Activated naive CD4-positive, alpha-beta T cell treated with Interleukin-2 at 50 U/mL for 16 hours (primary cell): ENCODE measurements at places on chromosomes 16 and 17.
A peak's percentile ranks its signal among the peaks of the same experiment; 100 is the strongest.

DNA sequence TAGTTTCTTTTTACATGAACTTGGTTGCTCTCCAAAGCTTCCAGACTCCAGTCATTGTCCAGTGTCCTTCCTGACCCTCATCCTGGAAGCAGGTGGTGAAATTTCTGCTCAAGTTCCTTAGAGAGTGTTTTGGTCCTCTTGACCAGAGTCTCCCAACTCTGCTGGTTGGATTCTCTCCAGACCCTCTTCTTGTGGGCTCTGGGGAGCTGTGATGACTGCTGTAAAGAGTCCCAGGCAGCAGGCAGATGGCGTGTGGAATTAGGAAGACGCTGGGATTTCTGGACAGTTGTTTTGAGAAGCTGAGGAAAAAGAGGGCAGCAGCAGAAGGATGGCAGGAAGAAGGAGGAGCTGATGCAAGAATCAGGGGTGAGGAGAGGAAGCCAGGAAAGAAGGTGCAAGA lies 1.6 kb upstream of the SEZ6 start:
- no peak for DNase-seq

GRCh38 chr17:58591455-58591854 lies 77.0 kb upstream of the MTMR4 start:
- DNase-seq = no peak

DNA sequence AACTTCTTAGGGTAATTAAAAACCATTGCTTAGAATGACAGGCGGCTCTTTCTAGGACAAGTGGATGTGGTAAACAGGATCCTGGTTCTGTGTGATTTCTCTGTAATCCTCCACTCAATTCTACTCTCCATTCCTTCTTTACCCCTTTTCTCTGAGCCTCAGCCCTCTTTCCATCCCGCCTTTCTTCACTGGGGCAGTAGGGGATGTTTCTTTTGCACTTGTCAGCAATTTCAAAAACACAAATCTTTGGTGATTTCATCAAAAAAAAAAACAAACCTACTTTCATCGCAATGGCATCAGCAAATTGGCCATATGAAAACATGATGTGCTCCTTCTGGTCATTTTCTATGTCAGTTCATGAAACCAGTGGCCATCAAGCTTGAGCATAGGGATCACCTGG lies 104.6 kb downstream of the CDK5R1 start:
- no peak for DNase-seq

- no peak for DNase-seq
Measured at GRCh38 chr17:75430159-75430974, 24.9 kb upstream of the GRB2 start.

DNA sequence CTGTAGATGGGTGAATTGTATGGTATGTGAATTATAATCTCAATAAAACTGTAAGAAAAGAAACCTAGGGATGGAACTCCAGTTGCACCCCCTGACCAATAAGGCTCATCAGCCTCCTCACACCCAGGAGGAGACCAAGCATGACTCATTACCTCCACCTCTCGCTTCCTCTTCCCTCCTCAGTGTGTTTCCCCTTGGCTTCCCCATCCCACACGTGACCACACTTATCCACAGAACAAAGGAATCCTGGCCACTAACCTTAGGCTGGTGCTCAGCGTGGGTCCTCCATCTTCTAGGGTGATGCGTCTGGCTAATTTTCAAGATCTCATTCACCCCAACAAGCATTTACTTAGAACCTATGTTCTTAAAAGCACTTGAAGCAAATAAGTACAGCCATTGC lies 36.2 kb upstream of the MAP3K14 start:
- peak; percentile 41 for DNase-seq

GRCh38 chr16:51949282-51949681 lies 597.7 kb downstream of the TOX3 start:
- no peak for DNase-seq

- DNase-seq = peak; percentile 62
Measured at GRCh38 chr17:48543107-48543853, 1.6 kb downstream of the HOXB2 start.

GRCh38 chr16:61364990-61365389 lies 671.2 kb downstream of the CDH8 start:
- DNase-seq = no peak

- no peak for DNase-seq
Measured at GRCh38 chr16:61382435-61382834, 653.8 kb downstream of the CDH8 start.

DNA sequence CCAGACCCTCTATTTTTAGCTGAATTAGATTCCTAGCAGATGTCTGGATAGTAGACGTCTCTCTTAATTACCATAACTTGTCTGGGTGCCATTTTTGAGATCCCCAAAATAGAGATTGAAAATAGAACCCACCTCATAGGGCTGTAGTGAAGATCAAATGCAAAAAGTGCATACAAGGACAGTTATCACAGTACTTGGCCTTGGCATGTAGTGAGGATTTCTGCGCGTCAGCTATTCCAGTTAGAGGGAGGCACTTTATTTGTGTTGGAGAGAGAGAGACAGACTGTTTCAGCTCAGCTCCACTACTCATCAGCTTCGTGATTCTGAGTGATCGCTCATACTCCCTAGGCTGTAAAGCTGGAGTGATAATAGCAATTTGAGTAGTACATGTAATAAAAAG lies 59.6 kb upstream of the CDH13 start:
- DNase-seq = no peak

DNA sequence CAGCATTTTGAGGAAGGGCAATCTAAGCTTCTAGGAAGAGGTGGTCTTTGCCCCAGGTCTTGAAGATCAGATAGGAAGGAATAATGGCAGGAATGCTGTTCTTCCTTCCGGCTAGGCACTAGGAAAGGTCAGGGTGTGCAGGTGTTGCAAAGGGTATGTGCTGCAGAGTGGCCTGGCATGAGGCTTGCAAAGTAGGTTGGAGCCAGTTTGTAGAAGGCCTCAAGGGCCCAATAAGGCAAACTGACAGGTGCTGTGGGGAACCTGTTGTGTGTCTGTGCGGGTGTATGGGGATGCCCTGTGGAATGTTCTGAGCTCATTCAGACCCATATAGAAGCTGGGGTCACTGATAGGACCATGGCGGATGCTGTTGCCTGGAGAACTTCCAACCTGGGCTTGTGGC lies 12.7 kb downstream of the MSI2 start:
- no peak for DNase-seq

DNA sequence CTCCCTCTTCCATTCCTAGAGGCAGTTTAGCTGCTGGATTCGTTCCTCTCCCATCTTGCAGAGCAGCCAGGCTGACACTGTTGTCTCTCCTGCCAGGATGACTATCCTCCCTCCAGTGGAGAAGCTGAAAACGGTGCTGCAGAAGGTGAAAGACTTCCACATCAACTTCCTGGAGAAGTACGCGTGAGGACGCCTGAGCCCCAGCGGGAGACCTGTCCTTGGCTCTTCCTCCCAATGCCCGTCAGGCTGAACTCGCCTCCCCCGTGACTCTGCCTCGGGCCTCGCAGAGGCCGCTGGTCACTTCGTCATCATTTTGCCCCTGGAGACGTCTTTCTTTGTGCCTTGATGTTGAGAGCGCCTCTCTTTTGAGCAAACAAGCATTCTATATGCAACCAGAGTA lies 44.6 kb downstream of the GPT2 start:
- DNase-seq = no peak

DNA sequence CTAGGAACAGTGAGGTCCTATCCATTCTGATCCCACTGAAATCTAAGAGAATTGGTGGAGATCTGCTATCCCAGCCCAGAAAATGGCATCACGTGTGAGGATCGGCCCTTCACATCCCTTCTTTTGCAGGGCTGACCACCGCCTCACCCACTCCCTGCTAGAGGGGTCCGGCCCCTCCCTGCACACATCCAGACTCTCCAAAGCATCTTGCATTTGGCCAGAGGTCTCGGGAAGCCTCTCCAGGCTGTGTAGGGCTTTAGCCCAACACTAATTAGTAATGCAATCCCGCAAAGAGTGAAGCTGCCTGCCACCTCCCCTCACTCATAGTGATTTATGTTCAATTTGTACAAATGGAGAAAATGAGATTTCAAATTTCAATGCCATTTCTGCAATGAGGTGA lies 434.4 kb upstream of the ZFHX3 start:
- DNase-seq = no peak

DNA sequence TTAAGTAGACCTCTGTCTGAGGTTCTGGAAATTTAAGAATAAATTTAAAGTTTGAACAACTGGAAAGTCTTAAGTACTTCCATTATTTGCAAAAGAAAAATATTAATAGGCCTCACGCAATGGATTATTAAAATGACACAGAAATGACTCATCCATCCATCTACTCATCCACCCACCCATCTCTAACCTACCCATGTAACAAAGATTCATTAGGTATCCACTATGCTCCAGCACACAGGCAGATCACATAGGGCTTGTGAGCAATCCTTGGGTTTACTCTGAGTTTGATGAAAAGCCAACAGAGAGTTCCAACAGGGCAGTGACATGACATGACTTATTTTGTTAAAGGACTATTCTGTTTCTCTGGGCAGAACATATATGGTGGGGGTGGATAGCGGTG lies 93.3 kb downstream of the HELZ start:
- no peak for DNase-seq

- DNase-seq = no peak
Measured at GRCh38 chr17:81221371-81221841, 1.4 kb downstream of the CEP131 start.

- no peak for DNase-seq
Measured at GRCh38 chr16:1182316-1182671, 29.4 kb downstream of the CACNA1H start.

- DNase-seq = no peak
Measured at GRCh38 chr16:4378161-4378666, 6.6 kb downstream of the VASN start.

DNA sequence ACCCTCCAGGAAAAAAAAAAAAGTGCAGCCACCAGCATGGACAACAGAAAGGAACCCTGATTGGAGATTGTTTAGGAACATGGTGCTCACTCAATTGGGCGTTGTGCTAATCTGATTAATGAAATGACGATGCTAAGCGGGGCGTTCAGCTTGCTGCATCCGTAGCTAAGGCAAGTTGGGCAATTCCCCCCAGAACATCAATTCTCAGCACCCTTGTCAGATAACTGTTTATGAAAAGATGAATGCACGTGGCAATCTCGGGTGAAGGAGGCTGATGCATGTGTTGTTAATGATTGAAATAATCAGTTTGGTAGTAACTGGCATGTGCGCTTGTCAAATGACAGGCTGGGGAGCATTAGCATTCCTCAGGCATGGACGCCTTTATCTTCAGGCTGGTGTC lies 57.0 kb downstream of the HS3ST3A1 start:
- no peak for DNase-seq

DNA sequence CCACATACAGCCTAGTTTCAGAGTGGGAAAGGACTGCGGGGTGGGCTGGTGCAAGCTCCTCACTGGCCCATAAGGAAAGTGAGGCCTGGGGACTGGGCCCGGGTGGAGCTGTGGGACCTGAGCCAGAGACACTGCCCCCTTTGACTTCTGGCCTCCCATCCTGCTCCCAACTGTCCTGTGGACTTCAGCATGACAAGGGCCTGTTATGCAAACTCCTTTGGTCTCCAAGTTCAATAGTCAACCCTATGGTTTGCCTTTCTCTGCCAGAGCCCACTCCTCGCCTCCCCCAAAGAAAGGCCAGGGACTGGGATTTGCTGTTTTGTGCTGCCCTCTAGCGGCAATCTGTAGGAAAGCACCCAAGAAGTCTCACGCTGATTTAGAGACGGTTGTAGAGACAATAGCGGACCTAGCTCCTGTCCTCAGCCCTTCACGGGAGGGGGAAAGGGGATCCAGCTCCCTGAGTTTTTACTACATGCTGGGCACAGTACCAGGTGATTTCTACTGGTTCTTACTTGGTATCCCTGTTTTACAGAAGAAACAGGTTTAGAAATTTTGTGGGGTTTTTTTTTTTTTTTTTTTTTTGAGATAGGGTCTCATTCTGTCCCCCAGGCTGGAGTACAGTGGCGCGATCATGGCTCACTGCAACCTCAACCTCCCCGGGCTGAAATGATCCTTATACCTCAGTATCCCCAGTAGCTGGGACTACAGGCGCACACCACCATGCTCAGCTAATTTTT lies 1.2 kb upstream of the TLCD3B start:
- peak; percentile 66 for DNase-seq

DNA sequence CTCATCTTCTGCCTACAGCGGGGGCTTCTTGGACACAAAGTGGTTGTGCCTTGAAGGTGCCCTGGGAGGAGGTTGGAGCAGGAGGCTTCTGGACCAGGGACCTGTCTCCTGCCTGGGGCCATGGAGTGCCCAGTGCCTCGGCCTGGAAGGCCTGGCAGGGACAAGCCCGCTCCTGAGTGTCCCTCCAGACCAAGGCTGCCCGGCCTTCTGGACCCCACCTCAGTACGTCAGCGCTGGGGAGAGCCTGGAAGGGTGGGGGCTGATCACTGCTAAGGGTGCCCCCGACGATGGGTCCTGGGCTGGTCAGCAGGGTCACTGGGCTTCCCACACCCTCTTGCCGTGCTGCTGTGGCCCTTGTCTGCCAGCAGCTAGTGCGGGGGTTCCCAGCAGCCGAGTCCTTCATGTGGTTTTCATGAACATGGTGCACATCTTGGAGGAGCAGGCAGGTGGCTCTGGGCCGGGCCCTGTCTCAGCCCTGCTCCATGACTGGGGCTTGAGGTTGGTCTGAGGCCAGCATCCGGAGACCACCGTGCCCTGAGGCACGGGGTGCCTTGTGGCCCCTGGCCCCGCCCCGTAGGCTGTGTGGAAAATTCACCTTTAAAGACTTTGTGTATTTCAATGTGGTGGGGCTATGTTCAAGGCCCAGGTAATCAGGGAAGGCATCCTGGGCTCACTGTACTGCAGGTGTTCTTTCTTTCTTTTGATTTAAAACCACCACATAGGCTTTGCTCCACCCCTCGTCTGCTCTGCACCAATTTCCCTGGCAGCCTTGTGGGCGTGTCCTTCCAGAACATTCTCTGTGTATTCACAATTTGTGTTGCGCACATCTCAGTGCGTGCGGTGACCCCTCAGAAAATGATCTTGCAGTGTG lies 22.4 kb downstream of the MGRN1 start:
- no peak for DNase-seq

DNA sequence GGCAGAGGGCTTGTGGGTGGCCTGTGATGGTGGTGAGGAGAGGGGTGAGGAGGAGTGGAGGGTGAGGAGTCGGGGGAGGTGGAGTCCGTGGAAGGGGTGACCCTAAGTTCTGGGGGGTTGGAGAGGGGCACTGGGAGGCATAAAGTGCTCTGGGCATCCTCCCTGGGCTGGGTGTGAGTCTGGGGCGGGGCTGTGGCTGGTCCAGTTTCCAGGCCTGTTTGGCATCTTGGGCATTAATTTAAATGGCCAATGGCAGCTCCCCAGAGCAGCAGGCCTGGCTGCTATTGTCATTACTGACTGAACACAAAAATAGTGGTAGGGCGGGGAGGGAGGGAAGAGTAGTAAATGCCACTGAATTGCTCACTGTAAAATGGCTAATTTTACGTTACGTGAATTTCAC lies 7.7 kb upstream of the ARHGAP23 start:
- no peak for DNase-seq

DNA sequence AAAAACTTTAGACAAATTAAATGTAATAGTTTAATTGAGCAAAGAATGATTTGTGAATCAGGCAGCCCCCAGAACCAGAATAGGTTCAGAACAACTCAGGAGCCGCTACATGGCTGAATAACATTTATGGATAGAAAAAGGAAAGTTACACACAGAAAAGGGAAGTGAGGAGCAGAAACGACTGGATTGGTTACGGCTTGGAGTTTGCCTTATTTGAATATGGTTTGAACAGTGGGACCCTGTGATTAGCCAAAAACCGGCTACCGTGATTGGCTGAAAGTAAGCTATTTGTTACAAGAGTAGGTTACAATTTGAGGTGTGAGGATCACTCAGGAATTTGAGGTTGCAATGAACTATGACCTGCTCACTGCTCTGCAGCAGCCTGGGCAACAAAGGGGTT lies 1139.8 kb downstream of the CDH11 start:
- no peak for DNase-seq
